Eye (tissue), 1 donor: ENCODE measurements at places on chromosomes 13 and 19.
A peak's percentile ranks its signal among the peaks of the same experiment; 100 is the strongest.

- DNase-seq: no peak
Measured at GRCh38 chr13:43150369-43151207, 127.2 kb downstream of the DNAJC15 start.

DNA sequence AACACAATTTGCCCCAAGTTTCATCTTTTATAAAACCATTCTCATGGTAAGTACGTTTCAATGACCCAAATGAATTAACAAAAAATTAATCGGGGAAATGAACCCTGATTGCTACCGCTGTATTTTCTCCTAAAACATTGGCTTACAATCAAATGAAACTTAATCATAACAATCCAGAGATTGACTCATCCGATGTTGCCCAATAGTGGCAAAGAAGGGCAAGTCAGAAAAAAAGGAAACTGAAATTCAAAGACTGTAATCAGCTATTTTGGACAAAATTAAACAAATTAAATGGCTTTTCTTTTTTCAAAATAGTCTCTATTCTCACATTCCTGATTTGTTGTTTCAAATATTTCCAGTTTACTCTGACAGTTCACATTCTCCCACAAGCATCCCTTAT is 3.9 kb upstream of the ACOD1 start:
- no peak for DNase-seq

- no peak for DNase-seq
Measured at GRCh38 chr13:97880311-97880675, 73.2 kb upstream of the IPO5 start.

GRCh38 chr13:110121422-110122083 is 185.4 kb downstream of the COL4A1 start:
- DNase-seq: no peak

DNA sequence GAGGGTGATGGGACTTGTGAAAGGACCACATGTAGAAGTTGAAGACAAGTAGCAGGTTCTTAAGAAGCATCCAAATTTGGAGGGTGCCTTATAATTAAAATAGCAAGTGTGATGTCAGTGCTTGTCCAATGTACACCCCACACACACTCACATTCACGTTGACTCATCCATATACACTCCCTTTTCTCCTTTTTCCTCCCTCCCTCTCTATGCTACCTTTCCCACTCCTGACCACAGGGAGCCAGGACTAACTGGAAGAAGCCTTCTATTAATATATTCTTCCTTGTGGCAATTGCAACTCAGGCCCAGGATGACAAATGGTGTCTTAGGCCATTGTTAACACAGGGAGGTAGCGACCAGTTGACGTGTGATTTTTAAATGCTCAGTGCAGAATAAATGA is 16.3 kb upstream of the GPR183 start:
- no peak for DNase-seq

DNA sequence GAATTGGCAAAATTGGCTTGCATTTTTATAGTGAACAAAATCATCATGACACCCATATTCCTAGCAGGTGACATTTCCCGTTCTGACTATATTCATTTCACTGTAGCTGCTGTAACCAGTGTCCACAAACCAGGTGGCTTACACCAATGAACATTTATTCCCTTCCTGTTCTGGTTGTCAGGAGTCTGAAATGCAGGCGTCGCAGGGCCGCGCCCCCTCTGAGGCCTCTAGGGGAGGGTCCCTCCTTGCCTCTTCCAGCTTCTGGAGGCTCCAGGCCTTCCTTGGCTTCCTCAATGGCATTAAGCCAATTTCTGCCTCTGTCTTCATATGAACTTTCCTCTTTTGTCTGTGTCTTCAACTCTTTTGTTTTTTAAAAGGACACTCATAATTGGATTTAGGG is 6.5 kb upstream of the RLN3 start:
- peak; percentile 29 for DNase-seq

DNA sequence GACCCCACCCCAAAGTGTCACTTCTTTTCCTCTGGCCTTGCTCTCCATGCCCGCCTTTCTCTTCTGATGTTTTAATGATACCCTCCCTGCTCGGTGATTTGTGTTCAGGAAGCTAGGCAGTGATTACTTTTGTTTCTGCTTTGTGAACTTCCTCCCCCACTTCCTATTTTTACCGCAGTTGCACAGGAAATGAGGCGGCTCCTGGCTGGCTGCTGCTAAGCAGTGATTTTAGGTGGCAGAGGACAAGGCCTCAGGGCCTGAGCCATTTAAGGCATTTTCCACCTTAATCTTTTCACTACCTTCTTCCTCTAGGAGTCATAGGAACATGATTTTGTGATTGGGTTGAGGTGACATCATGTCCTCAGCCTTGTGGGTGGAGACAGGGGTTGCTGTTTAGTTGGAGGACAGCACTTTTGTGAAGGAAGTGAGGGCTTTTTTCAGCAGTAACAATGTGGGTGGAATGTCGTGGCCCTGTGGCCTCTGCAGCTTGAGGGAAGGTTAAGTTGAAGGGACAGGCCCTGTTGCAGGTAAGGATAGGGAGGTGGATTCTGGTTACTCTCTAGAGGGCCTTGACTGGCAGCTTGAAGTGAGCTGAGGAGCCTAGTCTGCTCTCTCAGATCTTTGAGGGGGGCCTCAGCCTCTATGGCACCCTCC is 15.7 kb downstream of the GARRE1 start:
- peak; percentile 17 for DNase-seq

DNA sequence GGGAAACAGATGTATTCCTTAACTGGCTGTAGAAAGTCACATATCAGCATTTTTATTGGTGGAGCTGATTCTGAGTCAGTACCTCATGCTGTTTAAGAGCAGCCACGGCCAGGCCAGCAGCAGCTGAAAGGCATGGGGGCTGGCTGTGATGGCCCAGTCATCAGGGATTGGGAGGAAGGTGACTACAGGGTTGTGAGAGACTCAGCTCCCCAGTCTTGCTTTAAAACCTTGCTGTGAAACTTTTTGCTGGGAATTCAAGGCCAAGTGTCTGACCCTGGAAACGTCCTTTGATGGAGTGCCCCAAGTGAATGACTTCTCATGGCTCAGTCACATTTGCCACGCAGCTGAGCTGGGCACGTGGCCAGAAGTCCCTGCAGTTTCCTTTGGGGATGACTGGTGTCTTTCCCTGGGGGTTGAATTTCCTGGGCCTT is 39.1 kb upstream of the RNF113B start:
- DNase-seq: no peak

DNA sequence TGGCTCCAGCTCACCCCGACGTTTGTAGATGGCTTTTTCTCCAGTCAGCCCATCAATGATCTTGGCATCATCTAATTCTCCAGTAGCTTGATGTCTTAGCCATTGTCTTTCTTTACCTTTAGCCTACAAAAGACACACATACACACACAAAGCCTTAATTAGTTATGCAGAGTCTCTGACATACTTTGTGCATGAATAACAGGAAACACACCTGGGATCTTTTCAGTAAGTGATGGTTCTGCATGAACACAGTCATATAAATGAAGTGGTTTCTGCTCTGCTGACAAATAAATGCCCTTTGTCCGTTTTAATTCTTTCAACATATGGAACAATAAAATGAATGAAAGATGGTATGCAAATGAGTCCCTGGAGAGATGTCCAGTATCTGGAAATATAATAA is 133.3 kb downstream of the RGCC start:
- DNase-seq: no peak

DNA sequence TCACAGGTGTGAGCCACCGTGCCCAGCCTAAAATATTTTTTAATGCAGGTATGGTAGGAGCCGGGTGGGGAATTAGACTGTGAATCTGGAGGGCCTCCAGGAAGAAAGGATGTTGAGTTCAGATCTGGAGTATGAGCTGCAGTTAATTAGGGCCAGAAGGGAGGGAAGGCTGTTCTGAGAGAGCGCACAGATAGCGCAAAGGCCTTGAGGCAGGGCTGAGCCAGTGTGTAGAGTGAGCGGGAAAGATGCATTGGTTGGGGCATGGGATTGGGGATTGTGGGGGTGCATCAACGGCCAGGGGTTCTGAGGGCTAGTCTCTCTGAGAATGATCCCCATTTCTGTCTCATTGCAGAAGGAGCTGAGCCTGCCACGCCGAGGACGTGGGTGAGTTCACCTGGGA is 9.7 kb downstream of the MAST3 start:
- no peak for DNase-seq

- no peak for DNase-seq
Measured at GRCh38 chr13:100388923-100389322, 199.7 kb downstream of the GGACT start.
